ENCODE measurements at places on chromosomes 11 and 22.

DNA sequence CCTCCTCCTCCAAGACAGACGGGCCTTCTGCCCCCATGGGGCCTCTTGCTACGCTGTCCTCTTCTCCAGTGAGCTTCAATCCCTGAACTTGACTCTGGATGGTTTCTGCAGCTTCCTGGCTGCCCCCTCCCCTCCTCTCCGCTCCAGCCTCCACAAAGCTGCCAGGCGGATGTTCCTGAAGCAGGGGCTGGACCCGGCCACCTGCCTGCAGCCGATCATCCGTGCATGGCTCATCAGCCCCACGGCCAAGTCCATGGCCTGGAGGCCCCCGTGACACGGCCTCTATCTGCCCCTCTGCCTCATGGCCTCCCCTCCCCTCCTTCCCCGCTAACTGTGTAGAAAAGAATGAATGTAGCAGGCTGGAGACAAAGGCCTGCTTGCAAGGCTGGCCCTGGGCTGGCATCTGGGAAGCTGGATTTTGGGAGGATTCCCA lies 6.8 kb upstream of the SUN2 start:
- H3K36me3 ChIP-seq = no peaks in the 10 kb centered on the region
- no peak overlapping the region for H3K4me3 ChIP-seq
- H3K4me1 ChIP-seq = peaks cover 45% of the 10 kb centered on the region
- H3K27ac ChIP-seq = no peak overlapping the region
- no peaks in the 10 kb centered on the region for H3K27me3 ChIP-seq

GRCh38 chr22:47859881-47860525 lies 1097.6 kb downstream of the TBC1D22A start:
- no peaks in the 10 kb centered on the region for H3K36me3 ChIP-seq
- H3K27me3 ChIP-seq = no peaks in the 10 kb centered on the region
- H3K4me3 ChIP-seq = no peak overlapping the region
- H3K27ac ChIP-seq = no peak overlapping the region
- no peak for DNase-seq

DNA sequence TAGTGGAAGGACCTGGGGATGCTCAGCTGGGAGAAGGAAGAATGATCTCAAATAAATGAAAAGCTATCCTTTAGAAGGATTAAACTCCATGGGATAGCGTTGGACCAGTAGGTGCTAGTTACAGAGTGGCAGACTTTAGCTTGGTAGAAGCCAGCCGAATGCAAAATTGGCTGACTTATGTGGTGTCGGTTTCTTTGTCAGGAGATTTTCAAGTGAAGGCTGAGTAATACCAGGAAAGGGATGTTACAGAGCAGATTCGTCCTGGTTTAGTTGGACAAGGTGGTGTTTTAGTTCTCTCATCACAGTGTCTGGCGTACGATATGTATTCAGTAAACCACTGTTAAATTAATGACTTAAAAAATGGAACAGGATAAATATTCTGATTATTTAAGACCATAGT lies 26.0 kb downstream of the FDX1 start:
- no peak for DNase-seq
- H3K27ac ChIP-seq = no peak overlapping the region
- H3K4me1 ChIP-seq = peaks cover 4% of the 10 kb centered on the region
- H3K27me3 ChIP-seq = no peaks in the 10 kb centered on the region

DNA sequence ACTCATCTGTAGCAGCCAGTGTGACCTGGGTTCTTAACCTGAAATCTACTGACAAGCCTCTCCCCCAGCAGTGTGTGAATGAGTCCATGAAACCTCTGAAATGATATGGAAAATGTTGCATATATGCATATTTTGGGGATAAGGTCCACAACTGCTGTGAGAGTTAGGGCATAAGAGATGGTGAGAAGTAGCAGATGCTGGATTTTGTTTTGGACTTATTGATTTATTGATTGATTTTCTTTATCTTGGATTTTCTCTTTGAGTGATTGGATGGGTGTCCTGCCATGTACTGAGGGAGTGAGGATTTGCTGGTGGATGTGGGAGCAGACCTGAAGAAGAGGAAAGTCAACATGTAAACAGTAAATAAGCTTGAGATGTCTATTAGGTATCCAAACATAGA lies 211.4 kb upstream of the SORL1-AS1 start:
- H3K27ac ChIP-seq = no peak overlapping the region
- H3K36me3 ChIP-seq = no peaks in the 10 kb centered on the region
- no peak overlapping the region for H3K4me3 ChIP-seq
- no peaks in the 10 kb centered on the region for H3K4me1 ChIP-seq
- DNase-seq = no peak
- H3K27me3 ChIP-seq = no peaks in the 10 kb centered on the region

GRCh38 chr11:12232160-12232559 lies 121.8 kb downstream of the MICAL2 start:
- H3K4me3 ChIP-seq = no peak overlapping the region
- DNase-seq = no peak
- peaks cover 32% of the 10 kb centered on the region for H3K36me3 ChIP-seq
- no peak overlapping the region for H3K27ac ChIP-seq

GRCh38 chr22:31036671-31037550 lies 44.2 kb upstream of the SMTN start:
- no peaks in the 10 kb centered on the region for H3K36me3 ChIP-seq
- no peaks in the 10 kb centered on the region for H3K27me3 ChIP-seq
- no peak overlapping the region for H3K27ac ChIP-seq
- peak; percentile 17 for DNase-seq

GRCh38 chr22:39833610-39834009 lies 60.0 kb downstream of the ENTHD1 start:
- no peaks in the 10 kb centered on the region for H3K4me1 ChIP-seq
- no peak overlapping the region for H3K27ac ChIP-seq
- H3K27me3 ChIP-seq = peaks cover 2% of the 10 kb centered on the region
- no peak overlapping the region for H3K4me3 ChIP-seq
- H3K36me3 ChIP-seq = no peaks in the 10 kb centered on the region

DNA sequence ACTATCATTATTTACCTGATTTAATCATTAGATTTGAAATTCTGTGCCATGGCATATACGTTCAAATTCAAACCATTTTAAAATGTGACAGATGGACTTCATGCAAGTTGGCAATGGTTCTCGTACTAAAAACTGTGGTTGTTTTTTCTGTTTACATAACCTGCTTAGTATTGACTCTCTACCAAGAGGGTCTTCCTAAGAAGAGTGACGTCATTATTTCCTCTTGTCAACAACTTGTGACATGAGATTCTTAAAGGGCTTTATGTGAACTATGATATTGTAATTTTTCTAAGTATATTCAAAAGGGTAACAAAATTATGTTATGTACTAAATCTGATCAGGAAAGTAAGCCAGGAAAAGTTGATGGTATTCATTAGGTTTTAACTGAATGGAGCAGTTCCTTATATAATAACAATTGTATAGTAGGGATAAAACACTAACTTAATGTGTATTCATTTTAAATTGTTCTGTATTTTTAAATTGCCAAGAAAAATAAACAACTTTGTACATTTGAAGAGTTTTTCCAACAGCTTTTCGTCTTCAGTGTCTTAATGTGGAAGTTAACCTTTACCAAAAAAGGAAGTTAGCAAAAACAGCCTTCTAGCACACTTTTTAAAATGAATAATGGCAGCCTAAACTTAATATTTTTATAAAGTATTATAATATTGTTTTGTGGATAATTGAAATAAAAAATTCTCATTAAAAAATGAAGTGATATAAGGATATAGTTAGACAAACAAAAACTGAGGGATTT lies 87.0 kb downstream of the GRK3 start:
- DNase-seq = no peak
- H3K4me1 ChIP-seq = no peaks in the 10 kb centered on the region
- no peaks in the 10 kb centered on the region for H3K27me3 ChIP-seq
- H3K27ac ChIP-seq = no peak overlapping the region

Data from natural killer cell (primary cell).